Endothelial cell (in vitro differentiated cells): ENCODE measurements at places on chromosomes 3 and 15.
A peak's percentile ranks its signal among the peaks of the same experiment; 100 is the strongest.

GRCh38 chr3:126370055-126370454 is 12.8 kb upstream of the KLF15 start:
- no peak overlapping the region for H3K4me3 ChIP-seq
- no peaks in the 10 kb centered on the region for H3K36me3 ChIP-seq
- H3K27me3 ChIP-seq = peaks cover 13% of the 10 kb centered on the region
- no peak for DNase-seq
- H3K4me1 ChIP-seq = no peaks in the 10 kb centered on the region

GRCh38 chr3:27792869-27793268 is 70.7 kb upstream of the EOMES start:
- DNase-seq = no peak
- no peaks in the 10 kb centered on the region for H3K36me3 ChIP-seq
- H3K27ac ChIP-seq = no peak overlapping the region
- no peaks in the 10 kb centered on the region for H3K4me1 ChIP-seq
- H3K27me3 ChIP-seq = no peaks in the 10 kb centered on the region
- H3K4me3 ChIP-seq = no peak overlapping the region

DNA sequence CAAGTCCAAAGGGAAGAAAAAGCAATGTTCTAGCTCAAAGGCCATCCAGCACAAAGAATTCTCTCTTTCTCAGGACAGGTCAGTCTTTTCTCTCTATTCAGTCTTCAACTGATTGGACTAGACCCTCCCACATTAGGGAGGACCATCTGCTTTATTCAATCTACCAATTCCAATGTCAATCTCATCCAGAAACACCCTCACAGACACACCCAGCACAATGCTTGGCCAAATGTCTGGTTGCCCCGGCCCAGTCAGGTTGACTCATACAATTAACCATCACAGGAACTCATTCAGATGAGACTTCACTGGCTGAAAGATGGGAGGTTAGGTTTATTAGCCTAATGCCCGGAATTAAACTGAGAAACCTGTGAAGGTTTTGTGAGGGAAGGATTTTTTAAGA is 32.4 kb downstream of the ACAN start:
- H3K27ac ChIP-seq = no peak overlapping the region
- H3K4me1 ChIP-seq = no peaks in the 10 kb centered on the region
- no peak overlapping the region for H3K4me3 ChIP-seq
- peaks cover 8% of the 10 kb centered on the region for H3K27me3 ChIP-seq
- DNase-seq = no peak

- peaks cover 70% of the 10 kb centered on the region for H3K4me1 ChIP-seq
- DNase-seq = no peak
- peaks cover 27% of the 10 kb centered on the region for H3K36me3 ChIP-seq
- peak overlapping the region; percentile 28 for H3K4me3 ChIP-seq
- peak overlapping the region; percentile 74 for H3K27ac ChIP-seq
- peaks cover 4% of the 10 kb centered on the region for H3K27me3 ChIP-seq
Measured at GRCh38 chr3:11582191-11582968, 61.3 kb downstream of the VGLL4 start.

- DNase-seq = no peak
- H3K27me3 ChIP-seq = peaks cover 6% of the 10 kb centered on the region
- H3K4me1 ChIP-seq = no peaks in the 10 kb centered on the region
- no peak overlapping the region for H3K27ac ChIP-seq
- no peak overlapping the region for H3K4me3 ChIP-seq
Measured at GRCh38 chr3:9142362-9142761, 107.1 kb downstream of the SRGAP3 start.

GRCh38 chr15:82871358-82871757 is 61.9 kb downstream of the WHAMM start:
- no peak for DNase-seq
- no peak overlapping the region for H3K4me3 ChIP-seq
- H3K27ac ChIP-seq = no peak overlapping the region
- H3K4me1 ChIP-seq = no peaks in the 10 kb centered on the region
- peaks cover 3% of the 10 kb centered on the region for H3K27me3 ChIP-seq

DNA sequence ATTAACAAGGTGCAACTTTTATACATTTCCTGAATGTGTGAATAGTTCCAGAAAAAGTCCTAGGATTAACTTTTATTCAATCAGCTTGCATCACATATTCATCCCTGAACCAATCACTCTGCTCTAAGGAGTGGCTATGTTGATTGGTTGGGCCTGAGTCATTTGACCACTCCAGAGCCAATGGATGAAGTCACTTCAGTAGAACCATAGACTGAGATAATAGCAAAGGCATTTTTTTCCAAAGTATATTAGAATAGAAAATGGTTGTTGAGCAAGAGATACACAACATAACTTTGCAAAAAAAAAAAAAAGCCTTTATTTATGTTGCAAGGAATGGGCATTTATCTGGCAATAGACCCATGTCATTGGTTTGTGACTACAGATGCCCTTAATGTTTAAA is 55.5 kb upstream of the AGTR1 start:
- DNase-seq = no peak
- H3K36me3 ChIP-seq = no peaks in the 10 kb centered on the region
- no peak overlapping the region for H3K4me3 ChIP-seq
- peaks cover 6% of the 10 kb centered on the region for H3K4me1 ChIP-seq
- no peaks in the 10 kb centered on the region for H3K27me3 ChIP-seq

DNA sequence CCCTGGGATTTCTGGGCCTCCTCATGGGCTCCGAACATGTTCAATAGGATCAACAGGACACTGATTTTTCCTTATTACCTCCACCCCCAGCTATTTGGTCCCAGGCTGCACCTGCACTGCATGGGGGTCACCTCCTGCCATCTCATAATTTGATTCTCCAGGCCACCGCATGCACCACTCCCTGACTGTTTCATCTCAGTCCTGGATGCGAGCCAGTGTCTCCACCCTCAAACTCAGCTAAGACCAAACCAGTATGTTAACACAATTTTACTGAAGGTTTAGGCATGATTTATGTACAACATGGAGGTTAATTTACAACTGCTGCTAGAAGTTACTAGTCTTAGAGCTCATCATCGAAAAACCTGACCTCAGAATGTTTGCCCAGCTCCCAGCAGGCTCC is 249.5 kb downstream of the UACA start:
- no peak for DNase-seq
- no peak overlapping the region for H3K27ac ChIP-seq
- H3K36me3 ChIP-seq = peaks cover 6% of the 10 kb centered on the region
- peaks cover 7% of the 10 kb centered on the region for H3K27me3 ChIP-seq
- peaks cover 7% of the 10 kb centered on the region for H3K4me1 ChIP-seq
